Activated effector memory CD4-positive, alpha-beta T cell treated with anti-CD3 and anti-CD28 coated beads, Interleukin-2, amount 50 U/mL, for 16 hours (primary cell): ENCODE measurements at places on chromosomes 7 and 10.

- no peak for DNase-seq
Observed at GRCh38 chr10:38143587-38143986, 49.5 kb downstream of the ZNF37A start.

GRCh38 chr7:116588641-116589594 is 64.1 kb downstream of the CAV1 start:
- no peak for DNase-seq

DNA sequence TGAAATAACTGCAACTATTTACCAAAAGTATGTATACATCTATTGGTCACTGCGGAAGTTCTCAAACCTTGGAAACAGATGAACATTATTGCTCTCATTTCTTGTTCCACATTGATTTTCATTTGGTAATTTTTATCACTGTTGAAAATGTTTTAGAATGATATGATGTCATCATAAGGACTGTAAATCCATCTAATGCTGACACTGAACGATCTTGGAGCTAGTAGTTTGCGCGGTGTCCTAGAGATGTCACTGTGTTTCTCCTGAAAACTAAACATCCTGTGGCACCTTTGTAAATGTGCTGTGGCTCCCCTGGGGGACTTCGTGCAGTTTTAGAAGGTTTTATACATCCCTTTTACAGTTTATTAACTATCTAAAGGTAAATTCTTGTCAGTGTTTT is 73.5 kb downstream of the DNAJB9 start:
- no peak for DNase-seq

DNA sequence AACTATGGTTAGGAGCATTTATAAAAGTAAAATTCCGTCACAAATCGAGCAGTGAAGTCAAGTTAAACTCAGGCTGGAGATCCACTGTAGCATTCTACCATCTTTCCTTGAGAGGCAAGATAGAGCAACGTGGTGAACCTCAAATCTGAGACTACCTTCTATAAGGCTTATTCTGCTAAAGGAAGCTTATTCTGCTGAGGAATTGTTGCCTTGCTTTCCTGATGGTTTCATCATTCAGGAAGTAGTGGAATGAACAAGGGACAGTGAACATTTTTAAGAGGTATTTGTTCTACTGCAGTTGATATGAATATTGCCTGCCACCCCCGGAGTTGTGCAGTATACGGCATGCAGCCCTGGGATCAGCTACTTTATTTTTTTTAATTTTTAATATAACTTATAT is 170.8 kb downstream of the VPS50 start:
- no peak for DNase-seq

DNA sequence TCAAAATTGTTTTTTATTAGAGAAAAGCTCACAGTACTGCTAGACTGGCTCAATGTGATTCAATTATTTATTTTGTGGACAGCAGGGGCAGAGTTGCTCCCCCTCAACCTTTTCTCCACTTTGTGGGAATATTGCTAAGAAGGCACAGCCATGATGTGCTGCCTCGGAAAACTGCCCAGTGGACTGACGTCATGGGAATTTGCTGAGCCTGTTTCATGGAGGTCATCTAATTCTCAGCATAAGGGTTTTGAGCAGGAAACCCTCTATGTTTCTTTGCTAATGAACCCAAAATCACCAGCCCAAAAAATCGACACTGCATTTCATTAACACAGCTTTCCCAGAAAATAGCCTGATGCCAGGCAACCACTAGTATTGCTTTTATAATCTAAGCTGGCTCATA is 228.8 kb upstream of the FAM3C start:
- DNase-seq, result no peak

DNA sequence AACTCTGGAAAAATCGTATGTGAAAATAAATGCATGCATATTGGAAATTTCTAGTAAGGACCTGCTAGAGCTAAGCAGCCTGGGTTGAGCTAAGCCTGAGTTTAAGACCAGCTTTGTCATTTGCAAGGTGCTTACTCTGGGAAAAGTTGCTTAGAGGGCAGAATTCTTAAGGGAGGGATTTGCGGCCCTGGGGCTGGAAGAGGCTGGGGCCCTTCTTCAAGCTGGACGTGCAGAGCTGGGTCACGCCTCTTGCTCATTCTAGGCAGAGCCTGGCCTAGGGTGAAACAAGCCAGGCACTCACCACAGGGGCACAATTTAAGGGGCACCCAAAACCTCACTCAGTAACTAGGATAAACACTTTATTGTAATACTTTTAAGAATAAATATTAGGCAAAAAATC is 137.2 kb downstream of the ARHGAP22 start:
- no peak for DNase-seq
